ENCODE measurements at places on chromosomes 2 and 18.

GRCh38 chr18:23824240-23824639, 135.0 kb downstream of the LAMA3 start:
- DNase-seq = no peak

DNA sequence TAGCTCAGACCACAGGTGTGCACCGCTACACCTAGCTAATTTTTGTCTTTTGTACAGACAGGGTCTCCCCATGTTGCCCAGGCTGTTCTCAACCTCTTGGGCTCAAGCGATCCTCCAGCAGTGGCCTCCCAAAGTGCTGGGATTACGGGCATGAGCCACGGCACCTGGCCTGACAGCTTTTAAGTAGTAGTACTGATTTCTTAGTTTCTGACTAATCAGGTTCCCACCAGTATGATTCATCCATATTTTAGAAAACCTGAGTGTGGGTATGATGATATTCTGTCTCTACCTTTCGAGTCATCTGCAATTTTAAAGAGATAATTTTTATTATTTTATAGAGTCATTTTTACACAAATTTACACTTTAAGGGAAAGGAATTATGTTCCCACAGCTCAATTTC, 46.4 kb upstream of the GULP1 start:
- no peak for DNase-seq

GRCh38 chr2:18600255-18600613, 10.9 kb upstream of the NT5C1B start:
- DNase-seq = no peak

- no peak for DNase-seq
Measured at GRCh38 chr18:35174745-35175144, 66.1 kb upstream of the ZNF397 start.

GRCh38 chr18:63518178-63519012, 23.8 kb upstream of the SERPINB12 start:
- DNase-seq = peak; percentile 56

DNA sequence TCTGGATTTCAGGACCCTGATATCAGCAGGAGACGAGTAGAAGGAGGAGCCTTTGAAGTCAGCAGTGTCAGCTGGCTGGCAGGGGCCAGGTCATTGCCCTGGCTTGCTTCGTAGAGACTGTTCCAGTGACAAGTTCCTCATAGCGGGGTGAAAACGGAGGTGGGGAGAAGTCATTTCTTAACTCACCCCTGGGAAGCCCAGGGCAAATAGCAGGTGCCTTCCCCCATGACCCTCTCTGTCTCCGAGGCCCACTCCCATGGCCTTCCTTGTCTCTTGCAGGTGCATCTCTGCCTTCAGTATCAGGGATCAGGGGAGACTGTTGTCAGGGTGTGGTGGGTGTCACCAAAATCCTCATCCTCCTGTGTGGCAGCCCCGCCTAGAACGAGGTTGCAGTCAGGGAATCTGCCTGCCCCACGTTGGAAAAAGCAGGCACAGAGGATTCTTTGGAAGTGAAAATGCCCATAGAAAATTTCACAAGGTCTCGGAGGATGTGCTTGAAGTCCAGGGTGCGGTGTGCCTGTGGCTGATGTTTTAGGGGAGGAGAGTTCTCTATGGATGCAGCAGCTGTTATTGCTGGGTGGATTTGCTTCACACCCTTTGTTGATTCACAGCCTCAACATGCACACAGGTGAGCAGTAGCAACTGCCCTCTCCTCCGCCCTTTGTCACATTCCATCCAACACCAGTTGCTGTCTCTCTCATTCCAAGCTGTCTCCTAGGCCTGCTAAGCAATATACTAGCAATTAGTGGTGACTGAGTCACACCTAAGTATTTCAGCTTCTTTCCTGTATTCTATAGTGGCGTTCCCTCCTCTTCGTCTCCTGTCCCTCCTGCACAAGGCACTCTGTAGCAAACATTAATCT, 142.6 kb upstream of the FHL2 start:
- DNase-seq = no peak
